ENCODE measurements at places on chromosomes 6 and 20. TPM values are rescaled to one million over a fixed set of nuclear protein-coding genes. Genes with fewer than 3 reads are reported as not detected.
A peak's percentile ranks its signal among the peaks of the same experiment; 100 is the strongest.

XKR7 gene
- total RNA-seq, result 0.37 TPM

CRYBG1 gene
- 10.0 TPM for total RNA-seq

ACTR5 gene
- total RNA-seq, result 8.5 TPM

GRCh38 chr6:11120271-11121005, 8.9 kb upstream of the ERVFRD-1 start:
- H3K4me3 ChIP-seq, result no peak overlapping the region
- H3K27me3 ChIP-seq, result no peaks in the 10 kb centered on the region
- H3K27ac ChIP-seq, result no peak overlapping the region
- peaks cover 13% of the 10 kb centered on the region for H3K4me1 ChIP-seq

TP53TG5 gene
- not detected for total RNA-seq

DNA sequence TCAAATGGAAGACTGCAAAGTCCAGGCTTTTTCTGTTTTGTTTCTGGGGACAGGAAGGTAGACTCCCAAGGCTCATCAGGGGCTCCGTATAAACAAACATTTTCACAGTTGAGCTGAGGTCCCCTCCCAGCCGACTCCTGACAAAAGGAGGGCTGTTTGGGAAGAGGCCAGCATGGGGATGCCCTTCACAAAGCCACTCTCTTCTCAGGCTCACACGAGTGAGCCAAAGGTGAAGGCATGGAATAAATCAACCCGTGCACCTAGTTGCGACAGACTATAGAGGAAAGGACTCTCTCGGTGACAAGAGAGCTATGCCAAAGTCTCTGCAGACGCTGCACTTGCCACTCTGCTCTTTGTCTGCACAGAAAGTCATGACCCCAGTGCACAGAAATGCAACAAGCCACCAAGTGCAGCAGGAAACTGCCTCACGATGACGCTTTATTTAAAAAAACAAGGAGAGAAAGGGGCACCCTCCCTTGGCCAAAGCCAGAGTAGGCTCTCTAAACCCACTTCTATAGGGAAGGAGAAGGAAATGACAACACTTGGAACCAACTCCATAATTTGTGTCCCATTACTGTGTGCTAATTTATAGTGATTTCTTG, 21.0 kb downstream of the JAG1 start:
- H3K27ac ChIP-seq, result peak overlapping the region; percentile 12
- no peaks in the 10 kb centered on the region for H3K27me3 ChIP-seq
- no peaks in the 10 kb centered on the region for H3K36me3 ChIP-seq
- H3K4me1 ChIP-seq, result peaks cover 45% of the 10 kb centered on the region
- DNase-seq, result no peak
- no peak overlapping the region for H3K4me3 ChIP-seq

GABRR2 gene
- total RNA-seq, result 0.32 TPM

GRCh38 chr6:52335576-52335975, 26.4 kb upstream of the PAQR8 start:
- H3K36me3 ChIP-seq, result no peaks in the 10 kb centered on the region
- no peak for DNase-seq
- H3K27ac ChIP-seq, result peak overlapping the region; percentile 42
- peaks cover 32% of the 10 kb centered on the region for H3K4me1 ChIP-seq
- H3K27me3 ChIP-seq, result no peaks in the 10 kb centered on the region

GRCh38 chr20:47736570-47737152, 48.6 kb downstream of the SULF2 start:
- no peaks in the 10 kb centered on the region for H3K36me3 ChIP-seq
- no peak overlapping the region for H3K27ac ChIP-seq
- H3K4me1 ChIP-seq, result no peaks in the 10 kb centered on the region
- H3K27me3 ChIP-seq, result no peaks in the 10 kb centered on the region
- no peak overlapping the region for H3K4me3 ChIP-seq

All from hepatocyte (in vitro differentiated cells).